Epithelial cell of prostate (primary cell): ENCODE measurements at places on chromosomes 3 and 15.

GRCh38 chr3:9810846-9811245 is 784 bp downstream of the TTLL3 start:
- no peak for DNase-seq

DNA sequence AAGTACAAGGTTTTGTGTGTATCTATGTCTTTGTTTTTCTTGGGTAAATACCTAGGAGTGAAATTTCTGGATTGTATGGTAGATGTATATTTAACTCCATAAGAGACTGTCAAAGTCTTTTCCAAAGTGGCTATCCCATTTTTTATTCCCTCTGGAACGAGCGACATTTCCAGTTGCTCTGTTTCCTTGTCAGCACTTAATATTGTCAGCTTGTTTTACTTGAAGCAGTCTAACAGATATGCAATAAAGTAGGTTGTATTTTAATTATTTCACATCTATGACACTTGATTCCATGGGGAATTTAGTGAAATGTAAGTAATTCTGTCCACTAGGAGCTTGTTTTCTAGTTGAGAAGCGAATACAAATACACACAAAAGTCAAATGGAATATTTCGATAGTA is 18.5 kb upstream of the BNIP2 start:
- DNase-seq = no peak

DNA sequence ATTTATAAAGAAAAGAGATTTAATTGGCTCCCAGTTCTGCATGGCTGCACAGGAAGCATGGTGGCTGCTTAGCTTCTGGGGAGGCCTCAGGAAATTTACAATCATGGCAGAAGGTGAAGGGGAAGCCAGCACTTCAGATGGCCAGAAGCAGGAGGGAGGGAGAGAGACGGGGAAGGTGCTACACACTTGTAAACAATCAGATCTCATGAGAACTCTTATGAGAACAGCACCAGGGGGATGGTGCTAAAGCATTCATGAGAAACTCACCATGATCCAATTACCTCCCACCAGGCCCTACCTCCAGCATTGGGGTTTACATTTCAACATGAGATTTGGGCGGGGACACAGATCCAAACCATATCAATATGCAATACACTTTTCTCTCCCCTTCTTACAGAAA is 73.7 kb downstream of the ECT2 start:
- DNase-seq = no peak

GRCh38 chr3:133939463-133939835 is 43.8 kb upstream of the RAB6B start:
- no peak for DNase-seq

DNA sequence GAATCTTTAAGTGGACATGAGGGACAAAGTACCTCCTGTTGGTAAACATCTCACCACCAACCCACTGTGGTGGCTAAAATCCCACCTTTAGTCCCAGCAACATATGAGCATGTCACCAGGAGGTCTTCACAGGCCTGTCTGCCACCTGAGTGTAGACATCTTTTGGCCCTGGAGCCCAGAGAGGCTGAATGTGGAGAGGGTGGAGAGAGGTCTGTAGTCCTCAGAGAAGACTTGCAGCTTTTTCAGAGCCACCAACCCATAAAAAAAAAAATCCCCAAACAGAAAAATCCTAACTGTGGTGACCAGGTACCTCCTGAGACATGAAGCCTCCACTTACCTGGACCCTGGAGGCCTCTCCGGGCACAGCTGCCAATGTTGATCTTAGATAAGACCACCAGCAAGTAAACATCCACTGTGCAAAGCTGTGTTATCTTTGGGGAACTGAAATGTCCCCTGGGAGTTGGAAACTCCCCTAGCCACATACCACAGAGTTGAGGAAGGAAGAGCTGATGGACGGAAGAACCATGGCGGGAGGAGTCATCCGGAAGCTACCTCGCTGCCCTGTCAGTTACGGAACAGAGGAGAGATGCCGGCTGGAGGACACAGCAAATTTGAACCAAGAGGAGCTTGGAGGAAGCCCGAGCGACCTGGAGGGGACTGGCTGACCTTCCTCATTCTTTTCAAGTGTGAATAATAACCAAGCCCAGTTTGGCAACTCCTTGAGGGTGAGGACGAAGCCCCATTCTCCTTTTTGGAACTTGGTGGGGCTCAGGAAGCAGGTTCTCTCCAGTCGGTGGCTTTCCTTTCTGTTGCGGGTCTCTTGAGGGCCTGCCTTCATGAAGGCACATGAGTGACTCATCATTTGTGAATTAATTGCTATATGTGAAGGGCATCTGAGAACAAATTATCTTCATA is at the start of gene GHRL:
Gene GHRL, minus strand, starts transcription at position 443 of the 915 bp plus-strand sequence. CDS start 2,767 bp downstream, outside the sequence.
- DNase-seq = no peak

DNA sequence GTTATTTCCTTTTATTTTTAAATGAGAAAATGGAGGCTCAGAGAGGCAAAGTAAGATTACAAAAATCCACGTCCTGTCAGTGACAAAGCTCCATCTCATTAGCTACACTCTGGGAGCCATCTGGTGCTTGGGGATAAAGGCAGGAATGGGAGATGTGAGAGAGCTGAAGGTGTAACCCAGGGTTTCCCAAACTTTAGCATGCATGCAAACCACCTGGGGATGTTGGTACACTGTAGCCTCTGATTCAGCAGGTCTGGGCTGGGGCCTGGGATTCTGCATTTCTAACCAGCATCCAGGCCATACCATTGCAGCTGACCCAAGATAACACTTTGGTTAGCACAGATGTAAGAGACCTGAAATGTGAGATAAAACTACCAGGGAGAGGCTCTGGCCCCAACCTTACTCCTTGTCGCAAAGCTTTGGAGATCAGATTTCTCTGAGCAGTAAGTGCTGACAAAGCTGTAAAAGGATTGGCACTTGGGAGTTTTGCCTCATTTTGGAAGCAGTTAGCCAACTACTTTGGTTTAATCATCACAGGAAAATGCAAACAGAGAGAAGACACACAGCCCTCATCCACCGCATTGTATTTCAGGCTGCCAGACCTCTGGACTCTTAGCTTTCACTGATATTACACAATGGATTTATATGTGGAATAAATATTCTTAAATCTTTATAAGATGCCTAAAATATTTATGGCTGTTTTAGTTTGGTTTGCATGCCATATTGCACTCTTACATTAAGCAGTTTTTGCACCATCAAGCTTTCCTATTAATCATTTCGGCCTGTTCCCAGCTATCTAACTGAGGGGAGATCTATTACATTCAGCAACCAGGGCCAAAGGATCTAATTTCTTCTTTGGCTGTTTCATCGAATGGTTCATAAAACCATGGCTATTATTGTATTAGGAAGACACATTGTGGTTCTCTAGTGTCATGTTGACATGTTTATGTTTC is 263.0 kb downstream of the EBLN2 start:
- no peak for DNase-seq

DNA sequence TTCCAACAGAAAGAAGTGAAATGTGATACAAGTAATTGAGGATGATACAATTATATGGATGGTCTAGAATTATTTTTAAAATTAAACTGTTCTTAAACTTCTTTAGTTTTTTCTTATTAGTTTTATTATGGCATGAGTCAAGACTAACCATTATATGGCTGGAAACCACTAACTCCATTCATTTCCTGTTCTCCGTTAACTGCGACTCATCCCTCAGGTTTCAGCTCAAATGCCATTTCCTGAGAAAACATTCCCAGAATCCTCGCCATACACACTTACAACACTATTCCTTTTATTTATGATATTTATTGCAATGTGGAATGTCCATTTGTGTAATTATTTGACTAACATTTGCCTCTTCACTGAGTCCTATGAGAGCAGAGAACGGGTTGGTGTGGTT is 394.1 kb downstream of the SOX2 start:
- DNase-seq = no peak

DNA sequence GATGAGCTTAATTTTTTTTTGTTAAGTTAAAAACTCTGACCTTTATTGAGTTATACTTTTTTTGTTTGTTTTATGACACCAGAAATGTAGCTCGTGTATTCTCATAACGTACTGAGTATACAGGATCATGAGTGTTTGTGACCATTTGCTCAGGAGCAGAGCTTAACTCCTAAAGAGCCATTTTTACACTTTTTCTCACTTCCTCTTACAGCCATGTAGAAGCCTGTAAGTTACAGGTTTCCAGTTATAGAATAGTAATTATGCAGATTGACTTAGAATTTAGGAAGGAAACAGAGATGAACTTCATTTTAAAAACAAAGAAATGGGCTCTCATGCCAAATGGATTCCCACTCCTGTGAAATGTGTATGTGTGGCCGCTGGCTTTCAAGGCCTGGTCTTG is 151.7 kb downstream of the MCTP2 start:
- no peak for DNase-seq

DNA sequence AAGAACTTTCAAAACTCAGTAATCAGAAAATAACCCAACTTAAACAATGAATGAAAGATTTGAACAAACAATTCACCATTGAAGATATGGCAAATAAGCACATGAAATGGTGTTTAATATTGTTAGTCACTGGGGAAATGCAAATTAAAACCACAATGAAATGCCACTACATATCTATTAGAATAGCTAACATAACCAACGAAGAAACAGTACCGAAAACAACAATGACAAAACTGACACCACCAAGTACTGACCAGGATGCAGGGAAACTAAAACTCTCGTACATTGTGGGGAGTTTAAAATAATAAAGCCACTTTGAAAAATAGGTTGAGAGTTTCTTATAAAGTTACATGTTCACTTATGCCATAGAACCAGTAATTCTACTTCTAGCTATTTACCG is 69.1 kb downstream of the KBTBD8 start:
- no peak for DNase-seq

DNA sequence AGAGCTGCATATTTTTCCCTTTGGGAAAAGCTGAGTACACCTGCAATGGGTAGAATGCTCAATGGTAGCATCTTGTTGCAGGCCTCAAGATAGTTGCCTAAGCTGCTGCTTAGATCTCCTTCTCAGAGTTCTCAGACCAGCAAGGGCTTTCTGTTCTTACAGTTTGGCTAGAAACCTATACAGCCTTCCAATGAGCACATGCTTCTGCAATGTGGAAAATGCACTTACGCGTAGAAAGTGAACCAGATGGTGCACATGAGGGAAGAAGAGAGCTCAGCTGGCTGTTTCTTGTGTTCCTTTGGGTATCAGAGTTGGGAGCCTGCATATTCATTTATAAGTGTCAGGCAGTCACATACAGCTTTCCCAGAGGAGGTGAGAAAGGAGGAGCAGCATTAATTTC is 136.4 kb downstream of the B3GALNT1 start:
- DNase-seq = no peak

- no peak for DNase-seq
Measured at GRCh38 chr3:184710870-184711492, 883 bp downstream of the MAGEF1 start.

DNA sequence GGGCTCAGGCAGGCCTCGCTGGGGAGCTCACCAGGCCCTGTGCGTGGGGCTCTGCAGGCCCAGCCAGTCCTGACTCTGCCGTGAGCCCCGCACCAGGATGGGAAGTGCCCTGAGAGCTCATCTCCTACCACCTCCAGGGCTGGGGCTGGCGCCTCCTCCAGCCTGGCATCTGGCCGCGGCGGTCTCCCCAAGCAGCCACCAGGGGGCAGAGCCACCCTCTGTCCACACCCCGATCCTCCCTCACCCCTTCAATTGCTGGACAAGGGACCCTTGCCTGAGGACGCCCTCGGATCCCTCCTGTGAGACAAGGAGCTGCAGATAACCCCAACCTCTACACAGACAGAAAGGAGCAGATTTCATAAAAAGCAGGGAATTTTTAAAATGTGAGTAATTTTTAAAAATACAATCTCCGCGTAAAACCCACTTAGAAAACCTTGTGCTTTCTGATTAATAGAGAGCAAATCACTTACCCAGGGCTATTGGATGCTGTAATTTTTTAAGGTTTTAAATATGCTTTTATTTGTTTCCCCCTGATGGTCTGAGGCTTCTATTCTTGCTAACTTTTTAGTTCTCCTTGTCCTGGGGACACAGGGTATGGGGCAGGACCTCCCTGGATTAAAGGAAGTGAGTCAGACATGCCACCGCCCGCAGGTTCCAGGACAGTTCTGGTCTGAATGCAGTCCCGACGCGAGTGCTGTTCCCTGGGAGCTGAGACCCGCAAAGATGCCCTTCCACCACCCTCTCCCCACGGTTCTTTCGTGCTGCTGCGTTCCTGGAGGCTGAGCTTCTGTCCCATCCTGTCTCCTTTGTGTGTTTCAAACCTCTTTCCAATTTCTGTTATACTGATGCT is 52.3 kb upstream of the CHRNA7 start:
- no peak for DNase-seq

DNA sequence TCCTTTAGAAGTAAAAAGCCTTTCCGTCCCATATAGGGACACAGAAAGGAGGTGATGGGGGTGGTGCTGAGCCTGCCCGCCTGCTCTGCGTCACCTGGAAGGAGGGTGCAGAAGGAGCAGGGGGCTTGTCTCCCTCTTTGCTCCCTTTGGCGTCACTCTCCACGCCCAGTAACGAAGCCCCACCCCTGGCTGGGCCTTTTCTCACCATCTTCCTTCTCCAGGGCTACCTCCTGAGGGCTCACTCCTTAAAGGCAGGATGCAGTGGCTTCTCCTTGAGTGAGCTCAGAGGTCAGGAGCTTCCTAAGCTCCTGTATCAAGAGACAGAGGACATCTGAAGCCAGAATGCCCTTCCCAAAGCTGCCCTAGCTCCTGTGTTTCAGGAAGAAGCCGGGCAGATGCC is 31.5 kb downstream of the SLCO3A1 start:
- no peak for DNase-seq

DNA sequence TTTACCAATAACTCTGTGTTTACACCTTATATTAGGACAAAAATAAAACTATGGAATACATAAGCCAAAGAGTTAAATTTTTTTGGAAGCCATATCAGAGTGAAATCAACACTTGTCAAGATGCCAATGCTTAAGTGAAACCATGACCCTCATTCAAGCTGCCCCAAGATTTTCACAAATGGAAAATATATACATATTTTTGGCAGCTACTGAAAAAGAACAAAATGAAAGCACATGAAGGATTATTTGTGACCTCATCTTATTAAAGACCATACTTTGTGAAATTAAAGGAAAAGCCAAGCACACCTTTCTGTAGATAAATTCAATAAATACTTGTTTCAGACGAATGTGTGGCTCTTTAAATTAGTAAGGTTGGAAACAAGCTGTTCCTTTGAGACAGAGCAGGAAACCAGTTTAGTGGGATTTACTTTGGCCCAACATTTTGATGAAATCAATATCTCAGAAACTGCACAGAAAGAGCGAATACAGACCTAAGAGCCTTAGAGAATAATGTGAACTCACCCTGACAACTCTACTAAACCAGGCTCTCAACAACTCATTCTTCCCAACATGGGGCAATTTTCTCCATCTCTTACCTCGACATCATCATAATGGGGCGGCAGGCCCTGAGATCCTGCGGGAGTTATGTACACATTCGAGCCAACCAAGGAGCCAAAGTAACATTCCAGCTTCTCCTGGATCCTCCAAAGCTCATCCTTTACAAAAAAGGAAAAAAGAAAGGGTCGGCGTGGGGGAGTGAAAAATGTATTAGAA is 11.1 kb downstream of the RIOX2 start:
- DNase-seq = no peak

DNA sequence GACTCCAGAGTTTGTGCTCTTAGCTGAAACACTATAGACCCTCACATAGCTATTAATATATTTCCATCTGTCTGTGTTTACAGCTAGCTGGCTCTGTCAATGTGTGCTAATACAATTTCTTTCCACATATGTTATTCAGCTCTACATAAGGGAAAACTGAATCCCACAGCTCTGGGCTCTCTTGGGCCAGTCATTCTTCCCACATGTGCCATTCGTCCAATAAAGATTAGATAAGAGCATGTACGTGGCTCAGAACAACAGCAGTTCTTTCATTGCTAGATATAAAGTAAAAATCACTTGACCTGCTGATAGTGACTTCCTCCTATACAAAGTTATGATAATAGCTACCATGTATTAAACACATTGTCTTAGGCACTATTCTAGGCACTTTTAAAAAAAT is 2.8 kb upstream of the ILDR1 start:
- DNase-seq = no peak

GRCh38 chr15:99963976-99964375 is 230.7 kb upstream of the LYSMD4 start:
- no peak for DNase-seq
